ENCODE measurements at places on chromosomes 6 and 20.

DNA sequence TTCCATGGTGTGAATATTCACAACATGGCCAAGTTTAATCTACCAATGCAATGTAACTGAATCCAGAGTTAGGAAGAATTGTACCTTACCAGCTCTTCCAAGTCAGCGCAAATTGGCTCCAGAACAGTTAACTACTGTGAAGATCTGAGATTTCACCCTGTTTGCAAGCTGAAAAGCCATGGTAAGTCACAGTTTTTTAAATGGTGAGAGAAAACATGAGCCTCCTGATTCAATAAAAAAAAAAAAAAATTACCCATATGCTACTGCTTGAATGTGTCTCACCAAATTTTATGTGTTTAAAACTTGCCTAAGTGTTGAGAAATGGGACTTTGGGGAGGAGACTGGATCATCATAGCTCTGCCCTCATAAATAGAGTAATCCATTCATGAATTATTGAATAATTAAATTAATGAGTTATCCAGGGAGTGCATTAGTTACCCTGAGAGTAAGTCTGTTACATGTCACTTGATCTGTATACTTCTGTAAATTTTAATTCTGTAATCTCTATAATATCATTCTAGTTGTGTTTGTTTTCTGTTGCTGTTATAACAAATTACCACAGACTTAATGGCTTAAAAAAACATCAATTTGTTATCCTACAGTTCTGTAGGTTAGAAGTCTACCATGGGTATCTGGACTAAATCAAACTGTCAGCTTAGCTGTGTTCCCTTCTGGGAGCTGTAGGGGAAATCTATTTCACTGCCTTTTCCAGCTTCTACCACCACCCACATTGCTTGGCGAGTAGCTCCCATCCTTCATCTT, 1355.9 kb downstream of the GRIK2 start:
- DNase-seq, result no peak

GRCh38 chr6:150030611-150031010, 5.3 kb upstream of the RAET1L start:
- DNase-seq, result no peak

DNA sequence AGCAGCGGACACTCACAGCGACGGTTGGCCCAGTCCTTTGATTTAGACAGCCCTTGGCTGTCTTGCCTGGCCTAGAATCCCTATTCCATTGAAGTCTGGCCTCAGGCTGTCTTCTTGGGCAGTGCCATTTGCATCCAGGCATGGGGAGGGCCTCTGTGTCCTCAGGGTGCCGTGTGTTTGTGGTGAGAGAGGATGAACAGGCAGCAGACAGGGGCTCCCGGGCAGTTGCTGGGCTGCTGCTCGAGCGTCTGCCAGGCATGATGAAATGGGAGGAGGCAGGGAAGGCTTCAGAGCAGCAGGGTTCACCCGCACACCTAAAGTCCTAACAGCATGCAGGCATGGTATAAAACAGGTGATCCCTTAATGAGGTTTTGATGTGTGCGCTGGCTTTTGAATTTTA, 126.9 kb downstream of the SOBP start:
- no peak for DNase-seq

GRCh38 chr6:41432280-41432679, 96.9 kb downstream of the NCR2 start:
- no peak for DNase-seq

DNA sequence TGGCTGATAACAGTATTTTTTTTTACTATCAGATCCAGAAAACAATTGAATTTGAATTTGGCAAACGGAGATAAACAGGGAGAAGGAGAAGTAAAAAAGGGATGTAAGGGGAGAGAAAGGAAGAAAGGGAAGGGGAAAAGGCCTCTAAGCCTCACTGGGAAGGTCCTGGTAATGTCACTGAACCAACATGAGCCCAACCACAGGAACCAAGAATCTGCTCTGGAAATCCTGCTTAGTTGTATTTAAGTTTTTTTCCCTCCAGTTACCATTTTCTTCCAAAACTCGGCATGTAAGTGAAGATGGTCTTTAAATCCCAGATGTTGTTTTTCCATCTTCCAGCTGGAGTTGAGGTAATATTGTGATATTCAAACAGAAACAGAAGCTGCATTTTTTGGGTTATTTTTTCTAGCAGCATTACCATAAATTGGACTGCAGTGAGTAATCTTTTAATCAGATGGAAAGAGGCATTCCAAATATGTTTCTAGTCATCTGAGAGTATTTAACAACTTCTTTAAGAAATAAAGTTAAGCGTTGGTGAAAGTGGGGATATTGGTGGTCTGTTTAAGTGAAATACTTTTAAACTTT, 91.1 kb downstream of the TXNDC5 start:
- DNase-seq, result no peak

DNA sequence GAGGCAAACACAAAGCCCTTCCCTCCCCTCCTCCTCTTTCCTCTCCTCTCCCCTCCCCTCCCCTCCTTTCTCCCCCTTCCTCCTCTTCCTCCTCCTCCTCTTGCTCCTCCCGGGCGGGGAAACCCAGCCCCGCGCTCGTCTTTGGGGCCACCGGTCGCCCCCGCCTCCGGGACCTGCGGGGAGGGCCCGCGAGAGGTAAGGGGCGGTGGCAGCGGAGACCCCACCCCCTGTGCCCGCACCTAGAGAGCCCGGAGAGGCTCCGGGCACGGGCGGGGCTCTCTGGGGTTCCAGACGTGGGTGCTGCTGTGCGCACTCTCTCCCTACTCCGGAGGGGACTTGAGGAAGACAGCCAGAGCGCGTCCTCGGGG, at the start of gene RIN2:
RIN2 (plus strand) TSS at position 126 of the 368 bp plus-strand sequence. CDS start 131,344 bp downstream, outside the sequence.
- no peak for DNase-seq

DNA sequence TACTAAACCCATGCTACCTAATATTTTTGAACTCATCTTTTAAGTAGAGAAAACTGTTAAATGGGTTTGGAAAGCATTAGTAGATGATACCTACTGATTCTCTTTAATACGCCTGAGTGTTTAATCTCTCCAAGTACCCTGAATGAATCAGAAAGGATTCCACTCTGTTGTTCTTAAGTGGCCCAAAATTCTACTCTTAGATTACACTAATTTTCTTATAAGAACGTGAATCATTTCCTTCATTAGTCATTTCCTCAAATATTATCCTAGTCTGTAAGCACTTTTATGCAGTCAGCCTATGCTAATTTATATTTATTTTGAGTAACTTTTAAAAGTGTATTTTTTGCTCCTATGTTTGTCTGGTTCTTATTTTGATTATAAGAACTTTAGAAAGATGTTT, 380.0 kb downstream of the BTBD9 start:
- DNase-seq, result no peak

DNA sequence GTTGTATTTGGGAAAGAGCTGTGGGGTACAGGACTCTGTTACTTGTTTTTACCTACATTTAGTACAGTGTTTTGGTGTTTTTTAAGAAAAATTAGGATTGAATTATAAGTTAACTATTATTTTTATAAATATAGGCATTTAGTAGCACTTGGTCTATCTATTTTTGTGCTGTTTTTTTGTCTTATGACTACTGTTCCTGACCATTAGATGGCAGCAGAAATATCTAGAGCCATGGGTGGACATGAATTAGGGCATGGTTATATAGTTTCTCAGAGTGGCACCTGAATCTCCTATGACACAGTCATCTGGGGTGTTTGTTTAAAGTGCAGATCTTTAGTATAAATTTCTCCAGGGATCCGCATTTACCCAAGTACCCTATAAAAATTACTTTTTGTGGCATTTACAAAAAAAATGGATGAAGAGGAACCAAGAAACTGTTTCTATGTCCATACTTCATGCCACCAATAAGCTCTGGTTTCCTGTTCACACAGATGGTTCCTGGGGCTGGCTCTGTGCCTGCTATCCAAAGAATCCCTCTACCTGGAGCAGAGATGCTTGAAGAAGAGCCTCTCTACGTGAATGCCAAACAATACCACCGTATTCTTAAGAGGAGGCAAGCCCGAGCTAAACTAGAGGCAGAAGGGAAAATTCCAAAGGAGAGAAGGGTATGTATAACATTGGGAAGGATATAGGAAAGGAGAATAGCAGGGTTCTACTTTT, 19.8 kb downstream of the NFYA start:
- peak; percentile 8 for DNase-seq

GRCh38 chr20:57620274-57620990, at the start of gene ZBP1:
TSS of gene ZBP1 (minus strand) at chr20:57620426. CDS start at chr20:57620295, 131 bp downstream.
- peak; percentile 16 for DNase-seq

- DNase-seq, result no peak
Observed at GRCh38 chr6:168485818-168486217, 44.8 kb downstream of the SMOC2 start.

DNA sequence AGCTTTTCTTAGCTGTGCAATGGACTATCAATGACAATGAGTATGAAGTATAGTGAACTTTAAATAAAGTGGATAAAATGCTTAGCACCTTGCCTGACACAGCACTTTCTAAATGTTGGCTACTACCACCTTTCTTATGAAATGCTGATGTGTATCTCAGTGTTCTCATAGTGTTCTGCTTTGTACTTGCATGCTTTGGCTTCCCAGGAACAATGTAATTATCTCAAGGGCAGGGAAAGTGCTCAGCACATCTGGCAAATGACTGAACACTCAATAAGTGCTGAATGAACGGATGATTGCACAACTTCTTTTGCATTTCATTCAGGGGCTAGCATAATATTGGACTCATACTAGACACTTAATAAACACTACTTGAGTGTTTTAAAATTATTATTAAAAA, 28.2 kb upstream of the NOX3 start:
- DNase-seq, result no peak
